ENCODE measurements at places on chromosomes 2 and 18.

DNA sequence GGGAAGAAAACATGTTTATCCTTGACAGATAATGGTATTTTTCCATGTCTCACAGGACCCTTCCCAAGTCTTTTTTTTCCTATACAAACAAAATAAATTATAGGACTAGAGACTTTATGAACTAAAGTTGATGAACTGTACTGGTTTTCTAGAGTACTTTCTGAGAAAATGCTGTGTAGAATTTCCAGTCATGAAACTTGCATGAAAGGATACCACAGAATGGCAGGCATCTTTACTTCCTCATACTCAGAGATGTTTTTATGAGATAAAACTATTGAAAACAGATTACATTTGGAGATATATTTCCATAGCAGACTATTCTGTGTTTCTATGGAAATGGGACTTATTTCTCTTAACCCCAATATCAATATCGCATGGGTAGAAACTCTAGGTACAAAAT lies 403.5 kb downstream of the PARD3B start:
- no peak for DNase-seq

- no peak for DNase-seq
Observed at GRCh38 chr2:160575368-160575767, 81.8 kb upstream of the RBMS1 start.

DNA sequence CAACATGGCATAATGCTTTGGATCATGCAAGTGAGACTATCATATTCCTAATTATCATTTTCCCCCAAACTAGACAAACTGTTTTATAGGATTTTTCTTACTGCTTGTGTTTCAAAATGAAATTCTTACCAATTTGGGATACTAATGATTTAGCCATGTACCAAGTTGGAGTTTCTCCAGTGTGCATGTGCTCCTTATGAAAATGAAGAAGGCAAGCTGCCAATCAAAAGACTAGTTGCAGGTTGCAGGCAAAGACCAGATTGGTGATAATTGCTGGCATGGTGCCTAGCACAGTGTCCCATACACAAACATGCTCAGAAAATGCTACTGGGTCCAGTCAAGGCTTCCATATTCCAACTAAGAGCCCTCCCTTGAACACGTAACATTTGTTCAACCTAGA lies 771.8 kb upstream of the FANCL start:
- no peak for DNase-seq

DNA sequence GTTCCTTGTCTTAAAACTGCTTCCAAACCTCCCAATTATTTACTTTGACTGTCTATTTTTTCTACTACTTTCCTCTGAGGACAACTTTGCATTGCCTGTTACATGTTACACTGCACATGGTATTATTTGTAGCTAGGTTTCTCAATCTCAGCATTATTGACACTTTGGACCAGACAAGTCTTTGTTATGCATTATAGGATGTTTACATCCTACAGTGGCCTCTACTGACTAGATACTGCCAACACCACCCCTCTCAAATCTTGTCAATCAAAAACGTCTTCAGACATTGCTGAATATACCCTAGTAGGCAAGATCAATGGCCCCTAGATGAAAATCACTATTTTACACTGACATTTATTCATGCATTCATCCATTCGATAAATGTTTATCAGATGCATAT lies 129.6 kb upstream of the DNAJC10 start:
- DNase-seq = no peak

- no peak for DNase-seq
Observed at GRCh38 chr2:121427187-121427689, 103.4 kb upstream of the RNU4ATAC start.

- no peak for DNase-seq
Observed at GRCh38 chr2:222504719-222505118, 80.4 kb downstream of the SGPP2 start.

- DNase-seq = no peak
Observed at GRCh38 chr18:28003451-28003850, 173.5 kb downstream of the CDH2 start.

- DNase-seq = no peak
Observed at GRCh38 chr2:66390811-66391210, 44.1 kb upstream of the MEIS1 start.

GRCh38 chr2:232300894-232301387 lies 77.6 kb upstream of the ALPP start:
- no peak for DNase-seq

GRCh38 chr2:19837235-19837766 lies 64.5 kb downstream of the TTC32 start:
- DNase-seq = no peak

GRCh38 chr2:169798397-169798717 lies 314 bp upstream of the SSB start:
- DNase-seq = no peak

- DNase-seq = no peak
Observed at GRCh38 chr2:26349690-26350089, 3.1 kb upstream of the ADGRF3 start.

DNA sequence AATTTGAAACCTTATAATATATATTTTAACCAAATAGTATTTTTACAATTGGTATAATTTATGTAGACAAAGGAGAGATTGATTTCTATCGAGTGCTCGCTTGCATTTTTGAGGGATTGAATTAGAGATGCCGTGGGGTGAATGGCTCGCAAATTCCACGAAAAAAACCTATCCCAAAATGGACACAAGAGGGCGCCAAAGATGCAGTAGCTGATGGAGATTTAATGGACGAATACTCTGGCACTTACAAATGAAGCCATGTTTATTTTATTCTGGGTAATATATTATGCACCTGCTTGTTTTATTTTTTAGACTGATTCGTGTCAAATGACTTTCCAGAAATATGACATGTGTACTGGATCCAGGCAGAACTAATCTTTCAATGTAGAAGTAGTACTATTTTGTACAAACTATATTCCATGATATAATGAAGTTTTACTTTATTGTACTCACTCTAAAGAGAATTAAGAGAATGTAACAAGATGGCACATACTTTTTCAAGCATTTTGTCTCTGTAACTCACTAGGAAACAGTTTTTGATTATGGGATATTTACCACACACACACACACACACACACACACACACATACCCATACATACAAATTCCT lies 505.4 kb downstream of the PLCL1 start:
- peak; percentile 30 for DNase-seq

DNA sequence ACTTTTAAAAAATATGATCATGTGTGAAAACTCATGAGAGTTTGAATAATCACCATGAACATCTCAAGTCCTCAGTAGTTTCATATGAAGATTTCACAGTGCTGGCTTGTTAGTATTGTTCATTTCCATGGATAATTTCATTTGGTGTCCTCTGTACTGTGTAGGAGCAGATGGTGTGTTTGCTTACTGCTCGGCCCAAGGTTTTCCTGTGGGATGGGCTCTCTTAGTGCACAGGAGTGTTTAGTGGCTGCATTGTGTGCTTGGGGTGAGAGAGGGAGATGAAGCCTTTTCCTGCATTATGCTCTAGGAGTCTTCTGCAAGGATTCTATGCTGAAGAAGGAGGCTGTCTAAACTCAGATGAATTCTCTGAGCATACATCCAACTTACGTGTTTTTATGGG lies 270.6 kb downstream of the SOCS6 start:
- DNase-seq = no peak

- DNase-seq = no peak
Observed at GRCh38 chr2:45932278-45932975, 281.0 kb downstream of the PRKCE start.

DNA sequence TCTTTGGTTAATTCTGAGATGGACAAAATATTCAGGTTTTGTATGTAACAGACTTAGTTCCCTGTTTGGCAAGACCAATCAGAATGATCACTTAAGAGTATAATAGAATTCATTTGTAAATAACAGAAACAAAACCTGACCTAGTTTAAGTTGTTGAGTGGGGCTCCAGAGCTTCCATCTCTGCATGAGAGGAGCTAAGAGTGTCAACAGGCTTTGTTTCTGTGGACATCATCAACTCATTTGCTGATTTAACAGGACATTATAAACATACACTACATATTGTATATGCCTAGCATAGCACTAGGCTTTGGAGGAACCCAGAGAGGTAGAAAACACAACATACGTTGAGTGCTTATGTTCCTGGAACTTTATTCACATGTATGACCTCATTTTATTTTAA lies 75.3 kb upstream of the TRIB2 start:
- DNase-seq = no peak

- no peak for DNase-seq
Observed at GRCh38 chr2:160213511-160213910, 13.4 kb upstream of the ITGB6 start.

DNA sequence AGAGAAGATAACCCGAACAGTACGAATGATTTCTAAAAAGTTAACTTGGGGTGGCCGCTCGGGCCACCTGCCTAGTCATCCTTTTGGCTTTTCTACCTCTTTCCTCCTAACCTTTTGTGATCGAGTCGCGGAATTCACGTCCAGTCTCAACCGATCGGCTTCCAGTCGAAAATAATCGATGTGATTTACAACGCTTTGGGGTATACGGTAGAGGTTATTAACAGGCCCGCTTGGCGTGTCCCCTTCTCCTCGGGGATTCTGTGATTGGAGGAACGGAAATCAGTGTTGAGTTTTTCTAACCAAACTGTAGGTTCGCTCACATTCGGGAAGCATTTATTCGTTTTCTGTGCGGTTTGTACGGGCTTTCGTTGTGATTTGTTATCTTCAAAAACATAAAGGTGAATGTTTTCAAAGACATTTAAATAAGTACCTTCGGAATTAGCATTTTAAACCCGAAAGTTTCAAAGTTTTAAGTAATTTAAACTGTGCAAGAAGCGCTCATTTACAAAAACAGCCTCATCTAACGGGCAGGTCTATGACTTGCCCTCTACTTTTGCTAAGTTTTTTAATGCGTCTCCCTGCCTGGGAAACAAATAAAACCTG lies 588 bp upstream of the FOXI3 start:
- DNase-seq = no peak

DNA sequence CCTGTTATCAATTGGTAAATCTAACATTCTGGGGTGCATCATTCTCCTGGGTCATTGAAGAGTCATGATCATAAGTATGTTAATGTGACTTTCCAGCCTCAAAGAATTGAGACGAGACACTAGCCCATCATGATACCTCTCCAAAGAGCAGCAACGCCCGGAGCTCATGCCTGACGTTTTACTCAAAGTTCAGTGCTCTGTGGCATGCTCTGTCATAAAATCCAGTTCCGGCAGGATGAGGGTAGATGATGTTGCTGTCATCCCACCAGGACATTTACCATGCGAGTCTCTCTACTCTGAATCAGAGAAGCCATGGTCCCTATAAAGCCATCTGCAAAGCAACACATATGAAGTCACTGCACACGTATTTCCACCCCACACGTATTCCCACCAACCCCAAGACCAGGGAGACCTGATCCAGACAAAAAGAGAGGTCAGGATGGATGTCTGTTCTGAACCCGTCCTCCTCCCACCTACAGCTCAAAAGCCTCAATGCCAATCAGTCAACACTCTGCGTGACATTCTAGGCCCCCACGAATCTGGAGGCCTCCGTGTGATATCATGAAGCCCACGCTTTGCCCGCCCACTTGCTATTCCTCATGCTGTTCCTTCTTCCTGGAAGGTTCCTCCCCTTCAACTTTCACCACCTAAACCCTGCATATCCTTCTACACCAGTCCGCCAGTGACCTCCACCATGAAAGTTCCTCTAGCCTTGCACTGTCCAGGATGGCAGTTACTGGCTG lies 85.8 kb downstream of the DNMT3A start:
- no peak for DNase-seq

DNA sequence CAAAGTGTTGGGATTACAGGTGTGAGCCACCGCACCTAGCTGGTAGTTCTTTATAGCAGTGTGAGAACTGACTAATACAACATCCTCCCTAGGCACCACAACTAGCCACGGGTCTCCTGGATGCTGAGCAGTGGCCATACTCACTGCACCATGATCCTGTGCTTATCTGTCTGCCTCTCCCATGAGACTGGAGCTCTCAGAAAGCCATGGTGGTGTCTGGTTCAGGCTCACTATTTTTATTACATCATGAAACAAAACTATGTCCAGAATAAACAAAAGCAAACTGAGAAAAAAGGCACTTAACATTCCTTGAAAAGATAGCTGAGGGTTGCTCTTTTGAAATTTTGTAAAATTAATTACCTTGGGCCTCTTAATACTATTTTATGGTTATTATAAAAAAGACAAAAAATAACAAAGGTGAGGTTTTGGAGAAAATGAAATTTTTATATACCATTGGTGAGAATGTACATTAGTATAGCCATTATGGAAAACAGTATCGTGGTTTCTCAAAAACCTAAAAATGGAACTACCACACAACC lies 90.7 kb upstream of the TFCP2L1 start:
- no peak for DNase-seq

DNA sequence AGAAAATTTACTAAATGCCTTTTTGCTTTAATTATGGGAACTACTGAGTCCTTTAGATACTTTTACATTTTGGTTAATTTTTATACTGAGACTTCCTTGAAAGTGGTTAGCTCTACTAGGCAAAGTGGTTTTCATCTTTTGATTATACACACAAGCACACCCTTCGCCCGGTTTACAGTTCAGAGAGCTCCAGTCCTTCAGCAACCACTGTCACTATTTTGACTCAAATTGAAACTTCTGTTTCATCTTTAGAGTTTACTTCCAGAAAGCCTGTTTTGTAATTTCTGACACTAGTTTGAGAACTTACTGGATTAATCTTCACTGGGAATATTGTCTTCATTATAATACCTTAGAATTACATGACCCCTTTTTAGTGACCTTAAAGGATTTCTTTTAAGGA lies 140.3 kb upstream of the FOSL2 start:
- DNase-seq = no peak

DNA sequence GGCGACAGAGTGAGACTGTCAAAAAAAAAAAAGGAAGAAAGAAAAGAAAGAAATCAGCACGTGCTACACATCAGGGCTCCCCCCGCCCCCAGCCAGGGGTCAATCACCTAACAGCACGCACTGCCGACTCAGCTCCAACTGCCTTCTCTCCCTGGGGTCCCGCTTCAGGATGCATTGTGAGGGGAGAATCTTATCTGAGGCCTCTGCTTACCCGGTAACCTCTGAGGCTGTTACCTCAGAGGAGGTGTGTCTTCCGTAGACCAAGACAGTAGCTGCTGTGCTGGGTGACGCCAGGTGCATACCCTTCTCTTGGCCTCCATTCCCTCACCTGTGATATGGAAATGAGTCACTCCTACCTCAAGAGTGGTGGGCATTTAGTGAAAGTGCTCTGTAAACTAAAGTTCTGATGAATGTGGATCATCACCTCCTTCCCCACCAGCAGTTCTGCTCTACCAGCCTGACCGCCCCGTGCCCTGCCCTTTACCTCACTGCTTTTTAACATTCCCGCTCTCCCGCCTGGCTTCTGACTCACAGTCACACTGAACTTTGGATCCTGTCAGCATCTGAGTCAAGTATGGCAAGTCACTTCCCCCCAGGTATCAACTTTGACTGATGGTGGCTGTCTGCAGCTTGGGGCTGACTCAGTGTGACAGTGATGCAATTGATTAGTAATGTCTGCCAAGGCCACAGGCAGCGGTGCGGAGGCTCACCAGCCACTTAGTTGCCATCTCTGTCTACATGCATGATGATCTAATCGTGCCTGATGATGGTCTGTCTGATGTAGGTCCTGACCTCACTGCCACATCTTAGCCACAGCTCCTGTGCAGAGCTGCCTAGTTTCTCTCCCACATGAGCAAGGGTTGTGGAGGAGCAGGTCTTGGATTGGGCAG lies 20.1 kb downstream of the ARID5A start:
- DNase-seq = peak; percentile 49
